ENCODE measurements at places on chromosomes 12 and 14. TPM values are rescaled to one million over a fixed set of nuclear protein-coding genes. Genes with fewer than 3 reads are reported as not detected.

Gene RNASE12
- not detected for total RNA-seq

Gene SOX5
- total RNA-seq, result not detected

Gene APOF
- total RNA-seq, result not detected

Gene REM2
- 1.2 TPM for total RNA-seq

Gene CD63
- 165 TPM for total RNA-seq
